HS-27A (cell line): ENCODE measurements at places on chromosomes 16 and 17.

GRCh38 chr17:63697341-63698286 lies 2.3 kb downstream of the LIMD2 start:
- DNase-seq = no peak

DNA sequence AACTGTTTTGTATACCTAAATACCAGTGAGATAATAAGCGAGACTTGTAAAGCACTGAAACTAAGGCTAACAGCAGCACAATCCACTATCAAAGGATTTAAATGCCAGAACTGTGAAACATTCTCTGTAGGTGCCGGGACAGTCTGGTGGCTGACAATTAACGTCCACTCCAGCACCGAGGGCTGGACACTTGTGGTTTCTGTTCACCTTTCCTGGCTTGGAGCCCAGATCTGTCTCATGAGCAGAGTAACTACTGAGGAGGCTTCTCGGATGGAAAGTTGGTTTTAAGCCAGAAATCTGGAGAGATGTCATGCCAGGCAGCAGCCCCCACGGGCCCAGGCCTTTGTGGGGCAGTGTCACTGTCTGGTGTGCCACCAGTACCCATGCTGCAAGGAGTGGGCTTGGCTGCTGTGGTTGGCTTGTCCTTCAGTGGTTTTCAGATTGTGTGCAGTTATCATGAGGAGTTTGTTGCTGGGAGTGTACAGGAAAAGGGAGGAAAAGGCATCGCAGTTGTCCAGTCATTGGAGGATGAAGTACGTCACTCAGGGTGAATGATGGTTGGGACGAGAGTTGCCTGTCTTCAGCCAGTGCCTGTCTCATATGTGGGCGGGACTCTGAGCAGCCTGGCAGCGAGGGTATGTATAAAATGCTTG lies 35.5 kb downstream of the UBN1 start:
- DNase-seq = peak; percentile 29

- DNase-seq = no peak
These were observed 4.1 kb downstream of the VASN start for GRCh38 chr16:4375717-4376116.

DNA sequence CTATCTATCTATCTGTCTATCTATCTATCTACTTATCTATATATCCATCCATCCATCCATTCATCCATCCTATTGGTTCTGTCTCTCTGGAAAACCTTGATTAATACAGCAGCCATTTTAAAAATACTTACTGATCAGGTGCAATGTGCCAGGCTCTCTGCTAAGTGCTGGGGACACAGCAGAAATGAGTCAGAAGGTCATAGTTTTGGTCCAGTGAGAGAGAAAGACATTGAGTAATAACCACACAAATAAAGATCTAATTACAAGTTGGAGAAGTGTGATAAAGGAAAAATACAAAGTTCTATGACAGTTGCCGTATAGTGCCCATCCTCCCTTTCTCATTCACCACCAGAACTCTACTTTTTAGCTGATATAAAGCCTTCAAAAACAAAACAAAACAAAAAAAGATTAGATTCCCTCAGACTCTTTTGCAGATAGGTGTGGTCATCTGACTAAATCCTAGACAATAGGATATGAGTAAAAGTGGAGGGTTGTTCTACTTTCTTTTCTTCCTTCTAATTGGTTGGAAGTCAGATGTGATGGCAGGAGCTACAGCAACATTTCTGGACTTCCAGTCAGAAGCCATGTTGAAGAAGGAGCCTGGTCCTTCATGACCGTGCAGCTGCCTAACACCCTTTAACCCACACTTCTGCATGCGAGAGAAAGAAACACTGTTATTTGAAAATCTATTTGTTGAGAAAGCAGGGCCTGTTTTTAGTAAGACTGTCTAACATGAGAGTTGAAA lies 72.0 kb upstream of the TOX3 start:
- DNase-seq = no peak

DNA sequence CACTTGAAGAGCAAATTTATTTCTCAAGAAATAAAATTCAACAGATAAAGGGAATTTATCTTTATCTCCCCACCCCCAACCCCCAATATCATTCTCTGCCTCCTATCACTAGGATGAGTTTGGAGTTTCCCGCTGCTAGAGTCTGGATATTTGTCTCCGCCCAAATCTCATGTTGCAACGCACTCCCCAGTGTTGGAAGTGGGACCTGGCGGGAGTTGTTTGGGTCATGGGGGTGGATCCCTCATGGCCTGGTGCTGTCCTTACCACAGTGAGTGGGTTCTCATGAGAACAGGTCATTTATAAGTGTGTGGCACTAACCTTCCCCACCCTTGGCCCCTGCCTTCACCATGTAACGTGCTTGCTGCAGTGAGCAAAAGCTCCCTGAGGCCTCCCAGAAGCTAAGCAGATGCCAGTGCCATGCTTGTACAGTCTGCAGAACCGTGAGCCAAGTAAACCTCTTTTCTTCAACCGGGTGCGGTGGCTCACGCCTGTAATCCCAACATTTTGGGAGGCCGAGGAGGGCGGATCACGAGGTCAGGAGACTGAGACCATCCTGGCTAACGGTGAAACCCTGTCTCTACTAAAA lies 6.5 kb downstream of the CEP20 start:
- no peak for DNase-seq

DNA sequence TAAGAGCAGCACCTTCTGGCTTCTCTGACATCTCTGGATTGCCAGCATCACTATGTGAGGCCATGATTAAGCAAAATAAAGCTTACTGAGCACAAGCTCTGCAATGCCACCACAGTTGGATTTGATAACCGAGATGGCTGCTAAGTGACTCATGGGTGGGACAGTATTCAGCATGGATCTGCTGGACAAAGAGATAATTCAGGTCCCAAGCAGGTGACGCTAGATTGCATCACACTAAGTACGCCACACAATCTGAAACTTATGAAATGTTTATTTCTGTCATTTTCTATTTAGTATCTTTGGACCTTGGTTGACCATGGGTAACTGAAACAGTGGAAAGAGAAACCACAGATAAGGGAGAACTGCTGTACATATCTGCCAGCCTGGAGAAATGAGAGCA lies 27.4 kb downstream of the CDRT15 start:
- DNase-seq = no peak

DNA sequence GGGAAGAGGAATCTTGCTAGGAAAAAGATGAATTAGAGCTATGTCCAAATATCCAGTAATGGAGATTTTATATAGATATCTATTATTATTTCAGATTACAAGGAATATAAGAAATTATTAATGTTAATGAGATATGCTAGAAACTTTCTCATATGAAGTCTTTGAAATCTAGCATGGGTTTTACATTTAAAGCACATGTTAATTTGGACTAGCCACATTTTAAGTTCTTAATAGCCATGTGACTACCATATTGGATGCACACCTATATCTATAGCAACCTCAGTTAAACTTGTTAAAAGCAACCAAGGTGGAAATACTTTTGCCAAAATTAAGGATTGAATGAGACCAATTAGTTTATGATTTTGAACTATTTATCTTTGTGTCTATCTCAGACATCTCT lies 86.7 kb upstream of the CNTNAP4 start:
- no peak for DNase-seq

DNA sequence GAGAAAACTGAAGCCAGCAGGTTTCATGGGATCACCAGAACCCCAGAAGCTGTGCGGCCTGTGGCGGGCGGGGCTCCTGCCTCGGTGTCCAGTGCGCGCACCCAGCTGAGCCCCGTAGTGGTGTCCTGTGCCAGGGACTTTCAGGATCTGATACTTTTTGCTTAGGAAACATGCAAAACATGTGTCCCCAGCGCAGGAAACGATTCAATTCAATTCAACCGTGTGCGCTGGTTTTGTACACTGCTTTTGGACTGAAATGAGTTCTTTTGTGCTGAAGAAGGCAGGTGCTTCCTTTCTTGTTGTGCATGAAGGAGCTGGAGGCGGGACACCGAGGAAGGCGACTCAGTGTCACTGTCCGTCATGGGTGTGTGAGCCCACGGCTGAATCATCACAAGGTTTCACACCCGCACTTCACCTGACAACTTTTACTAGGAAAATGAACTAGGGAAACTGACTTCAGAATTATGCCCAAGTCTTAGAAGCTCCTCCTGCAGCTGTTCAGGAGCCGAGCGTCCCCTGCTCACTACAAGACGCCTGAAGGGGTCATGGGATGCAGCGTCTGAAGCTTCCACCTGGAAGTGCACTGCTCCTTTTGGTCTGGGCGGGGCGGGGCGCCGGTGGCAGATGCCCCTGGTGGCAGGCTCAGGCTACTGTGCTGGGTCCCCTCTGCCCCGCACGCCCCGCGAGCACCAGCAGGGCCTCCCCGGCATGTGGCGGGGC lies 31.4 kb upstream of the ZNF750 start:
- DNase-seq = no peak

DNA sequence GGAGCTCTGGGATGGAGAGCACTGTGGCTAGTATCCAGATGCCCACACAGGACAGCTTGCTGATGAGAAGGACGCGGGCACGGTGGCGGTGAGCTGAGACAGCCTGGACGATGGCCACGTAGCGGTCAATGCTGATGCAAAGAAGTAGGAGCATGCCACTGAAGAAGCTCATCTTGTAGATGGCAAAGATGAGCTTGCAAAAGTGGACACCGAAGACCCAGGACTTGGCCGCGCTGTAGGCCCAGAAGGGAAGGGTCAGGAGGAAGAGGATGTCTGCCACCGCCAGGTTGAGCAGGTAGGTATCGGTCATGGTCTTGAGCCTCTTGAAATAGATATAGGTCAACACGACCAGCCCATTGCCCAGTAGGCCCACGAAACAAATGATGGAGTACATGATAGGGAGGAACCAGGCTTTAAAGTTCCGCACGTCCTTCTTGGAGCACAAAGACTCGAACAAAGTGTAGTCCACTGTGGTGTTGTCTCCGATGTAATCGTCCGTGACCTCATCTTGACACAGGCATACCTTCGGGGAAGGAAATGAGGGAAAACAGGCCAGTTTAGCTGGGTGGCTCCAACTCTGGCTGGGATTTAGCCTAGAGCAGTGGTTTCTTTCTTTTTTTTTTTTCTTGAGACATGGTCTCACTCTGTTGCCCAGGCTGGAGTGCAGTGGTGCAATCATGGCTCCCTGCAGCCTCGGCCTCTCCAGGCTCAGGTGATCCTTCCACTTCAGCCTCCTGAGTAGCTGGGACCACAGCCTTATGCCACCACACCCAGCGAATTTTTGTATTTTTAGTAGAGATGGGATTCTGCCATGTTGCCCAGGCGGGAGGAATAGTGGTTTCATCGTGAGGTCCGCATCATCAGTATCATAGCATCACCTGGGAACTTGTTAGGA lies 9.7 kb downstream of the CCR7 start:
- DNase-seq = no peak

DNA sequence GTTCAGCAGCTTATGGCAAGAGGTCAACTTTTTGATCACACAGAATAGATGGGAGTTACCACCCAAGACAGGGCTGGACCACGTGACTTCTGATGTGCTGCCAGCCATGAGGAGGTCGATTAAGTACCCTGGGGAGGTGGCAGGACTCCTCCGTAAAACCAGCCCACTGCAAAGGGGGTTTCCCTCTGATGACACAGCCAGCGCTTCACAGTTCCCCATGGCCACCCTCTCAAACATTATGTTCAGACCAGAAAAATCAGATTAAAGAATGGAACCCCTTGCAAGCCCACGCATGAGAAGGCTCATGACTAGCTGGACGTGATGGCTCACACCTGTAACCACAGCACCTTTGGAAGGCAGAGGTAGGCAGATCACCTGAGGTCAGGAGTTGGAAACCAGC lies 222.9 kb downstream of the CPPED1 start:
- DNase-seq = no peak

GRCh38 chr17:62724398-62725146 lies 83.5 kb downstream of the MARCHF10 start:
- DNase-seq = no peak

- no peak for DNase-seq
These were observed 4.8 kb upstream of the ITGA3 start for GRCh38 chr17:50051082-50051576.

- no peak for DNase-seq
These were observed 34.9 kb upstream of the GSG1L start for GRCh38 chr16:28098171-28098958.

GRCh38 chr16:23587726-23588125 lies 8.4 kb downstream of the NDUFAB1 start:
- DNase-seq = peak; percentile 87

GRCh38 chr16:90010676-90011507 lies 8.4 kb downstream of the DBNDD1 start:
- DNase-seq = no peak

GRCh38 chr16:68786685-68787418 lies 49.8 kb downstream of the CDH1 start:
- no peak for DNase-seq

- DNase-seq = no peak
These were observed at the start of gene ABR for GRCh38 chr17:1179818-1180742. ABR (minus strand) TSS chr17:1179981; CDS start chr17:1179727, 254 bp downstream.

- DNase-seq = no peak
These were observed 181.2 kb upstream of the COX10 start for GRCh38 chr17:13888056-13888609.

- no peak for DNase-seq
These were observed 39.2 kb upstream of the PRSS54 start for GRCh38 chr16:58333985-58334384.

DNA sequence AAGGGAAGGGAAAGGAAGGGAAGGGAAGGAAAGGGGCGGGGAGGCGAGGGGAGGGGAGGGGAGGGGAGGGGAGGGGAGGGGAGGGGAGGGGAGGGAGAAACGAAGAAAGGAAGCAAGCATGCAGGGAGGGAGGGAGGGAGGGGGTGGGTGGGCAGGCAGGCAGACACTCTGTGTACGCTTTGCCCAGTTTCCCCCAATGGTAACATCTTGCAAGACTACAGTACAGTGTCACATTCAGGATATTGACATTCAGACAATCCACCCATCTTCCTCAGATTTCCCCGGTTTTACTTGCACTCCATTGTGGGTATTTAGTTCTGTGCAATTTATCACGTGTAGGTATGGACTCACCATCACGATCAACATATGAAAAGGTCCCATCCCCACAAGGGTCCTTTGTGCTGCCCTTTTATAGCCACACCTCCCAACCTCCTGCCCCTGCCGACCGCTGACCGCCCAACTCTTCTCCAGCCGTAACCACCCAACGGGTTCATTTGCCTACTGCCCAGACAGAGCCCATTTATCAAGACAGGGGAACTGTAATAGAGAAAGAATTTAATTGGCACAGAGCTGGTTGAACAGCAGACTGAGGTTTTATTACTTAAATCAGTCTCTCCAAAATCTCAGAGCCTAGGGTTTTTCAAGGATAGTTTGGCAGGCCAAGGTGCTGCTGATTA lies 91.4 kb upstream of the FA2H start:
- DNase-seq = no peak

- no peak for DNase-seq
These were observed 579.3 kb upstream of the CDH8 start for GRCh38 chr16:62615526-62615925.

DNA sequence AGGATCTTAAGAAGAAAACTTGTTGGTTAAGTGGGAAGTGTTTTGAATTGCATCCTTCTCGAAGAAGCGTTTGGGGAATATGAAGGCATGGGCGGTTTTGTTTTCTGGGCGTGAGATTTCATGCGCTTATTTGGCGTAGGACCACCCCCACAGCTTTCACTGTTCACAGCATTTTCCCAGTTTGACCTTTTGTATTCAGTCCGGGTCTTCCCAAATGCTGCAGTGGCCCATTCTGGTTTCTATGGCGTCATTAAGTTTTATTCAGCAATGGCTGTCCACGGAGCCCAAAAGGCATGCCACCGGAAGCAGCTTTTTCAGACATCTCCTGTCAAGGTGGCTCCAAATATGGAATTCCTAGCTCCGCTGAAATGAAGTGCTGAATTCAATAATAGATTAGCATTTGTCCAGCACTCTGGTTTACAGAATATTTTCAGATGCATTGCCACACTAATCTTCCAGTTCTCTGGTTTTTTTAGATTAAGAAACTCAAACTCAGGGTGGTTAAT lies 90.6 kb upstream of the FBXO47 start:
- no peak for DNase-seq

- DNase-seq = no peak
These were observed 104.5 kb downstream of the RMI2 start for GRCh38 chr16:11449716-11450115.

GRCh38 chr17:60971515-60972369 lies 294.1 kb downstream of the BCAS3 start:
- DNase-seq = no peak
